Activated naive CD8-positive, alpha-beta T cell treated with anti-CD3 and anti-CD28 coated beads for 36 hours (primary cell): ENCODE measurements at places on chromosomes 13 and 19. TPM values are rescaled to one million over a fixed set of nuclear protein-coding genes. Genes with fewer than 3 reads are reported as not detected.
A peak's percentile ranks its signal among the peaks of the same experiment; 100 is the strongest.

The RXFP2 gene
- not detected for total RNA-seq

The ZNF829 gene
- total RNA-seq: 9.4 TPM

The RFPL4AL1 gene
- total RNA-seq: not detected

The CEACAM8 gene
- not detected for total RNA-seq

The RHPN2 gene
- total RNA-seq: 5.3 TPM

The SGCG gene
- total RNA-seq: not detected

The CA11 gene
- total RNA-seq: 14.1 TPM

The CEACAM6 gene
- total RNA-seq: not detected

The LILRA2 gene
- total RNA-seq: not detected

The ZIC5 gene
- total RNA-seq: not detected

The KMT5C gene
- total RNA-seq: 15.4 TPM

The CLDN10 gene
- total RNA-seq: not detected

The FSTL3 gene
- total RNA-seq: 6.2 TPM

The TEX26 gene
- total RNA-seq: not detected

The NECTIN2 gene
- total RNA-seq: 0.43 TPM

DNA sequence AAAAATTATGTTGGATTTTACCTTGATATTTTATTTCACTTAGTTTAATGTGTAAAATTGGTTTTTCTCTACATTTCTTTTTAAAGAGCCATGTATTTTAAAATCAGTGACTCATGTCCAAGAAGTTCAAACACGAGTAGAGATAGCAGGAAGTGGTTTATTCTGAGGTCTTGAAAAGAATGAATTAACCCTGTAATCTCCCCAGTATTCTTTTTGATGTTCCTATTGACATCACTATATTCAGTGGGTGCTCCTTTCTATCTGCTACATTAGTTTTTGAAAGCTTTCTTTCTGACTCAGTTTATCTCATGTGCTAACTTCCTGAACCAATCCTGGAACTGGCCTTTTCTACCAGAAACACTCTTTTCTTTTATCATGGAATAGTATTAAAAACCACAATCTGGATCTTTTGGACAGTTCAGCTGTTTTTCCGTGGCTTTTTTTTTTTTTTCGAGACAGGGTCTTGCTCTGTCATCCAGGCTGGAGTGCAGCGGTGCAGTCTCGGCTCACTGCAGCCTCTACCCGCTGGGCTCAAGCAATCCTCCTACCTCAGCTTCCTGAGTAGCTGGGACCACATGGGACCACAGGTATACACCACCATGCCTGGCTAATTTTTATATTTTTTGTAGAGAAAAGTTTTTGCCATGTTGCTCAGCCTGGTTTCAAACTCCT lies 114.9 kb downstream of the PCCA start:
- H3K4me1 ChIP-seq: peaks cover 25% of the 10 kb centered on the region
- H3K4me3 ChIP-seq: peak overlapping the region; percentile 70
- peak; percentile 16 for DNase-seq

- H3K27me3 ChIP-seq: no peaks in the 10 kb centered on the region
- no peaks in the 10 kb centered on the region for H3K4me1 ChIP-seq
- peaks cover 7% of the 10 kb centered on the region for H3K36me3 ChIP-seq
- no peak overlapping the region for H3K4me3 ChIP-seq
- no peak for DNase-seq
Measured at GRCh38 chr13:27667946-27668345, 46.3 kb downstream of the POLR1D start.

GRCh38 chr19:39489756-39490155 lies 9.0 kb upstream of the DLL3 start:
- H3K4me3 ChIP-seq: no peak overlapping the region
- H3K36me3 ChIP-seq: peaks cover 15% of the 10 kb centered on the region
- no peaks in the 10 kb centered on the region for H3K4me1 ChIP-seq
- H3K27me3 ChIP-seq: no peaks in the 10 kb centered on the region
- DNase-seq: no peak

GRCh38 chr19:49829721-49830120 lies 11.6 kb downstream of the MED25 start:
- no peak for DNase-seq
- no peak overlapping the region for H3K4me3 ChIP-seq

DNA sequence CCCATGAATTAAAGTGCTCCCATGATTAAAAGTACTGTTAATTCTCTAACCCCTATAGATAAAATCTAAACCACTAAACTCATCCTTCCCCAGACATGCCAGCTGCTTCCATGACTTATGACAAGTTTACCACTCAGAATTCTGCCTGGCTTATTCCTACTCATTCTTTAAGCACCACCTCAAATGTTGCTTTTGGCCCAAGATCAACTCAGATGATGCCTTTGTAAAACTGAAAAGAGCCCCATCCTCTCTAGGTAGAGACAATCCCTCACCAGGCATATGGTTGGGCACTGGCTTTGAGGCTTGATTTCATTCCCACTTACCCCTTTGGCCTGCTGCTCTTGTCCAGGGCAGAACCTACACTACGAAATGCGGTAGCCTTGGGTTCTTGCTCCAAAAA lies 250.0 kb downstream of the DNAJC15 start:
- H3K36me3 ChIP-seq: no peaks in the 10 kb centered on the region
- DNase-seq: no peak
- no peaks in the 10 kb centered on the region for H3K4me1 ChIP-seq
- no peak overlapping the region for H3K4me3 ChIP-seq
- H3K27me3 ChIP-seq: no peaks in the 10 kb centered on the region

GRCh38 chr19:34457446-34457845 lies 24.1 kb upstream of the WTIP start:
- H3K27ac ChIP-seq: peak overlapping the region; percentile 60
- H3K36me3 ChIP-seq: peaks cover 32% of the 10 kb centered on the region
- DNase-seq: no peak

- peaks cover 60% of the 10 kb centered on the region for H3K4me1 ChIP-seq
- DNase-seq: no peak
- peaks cover 11% of the 10 kb centered on the region for H3K36me3 ChIP-seq
- no peaks in the 10 kb centered on the region for H3K27me3 ChIP-seq
- peak overlapping the region; percentile 88 for H3K27ac ChIP-seq
- H3K4me3 ChIP-seq: no peak overlapping the region
Measured at GRCh38 chr13:99265821-99266426, 7.7 kb upstream of the GPR18 start.

- H3K27ac ChIP-seq: peak overlapping the region; percentile 97
- no peak for DNase-seq
- peaks cover 4% of the 10 kb centered on the region for H3K27me3 ChIP-seq
- H3K36me3 ChIP-seq: peaks cover 52% of the 10 kb centered on the region
- peak overlapping the region; percentile 99 for H3K4me3 ChIP-seq
Measured at GRCh38 chr19:48962849-48963165, 2.3 kb upstream of the FTL start.

GRCh38 chr13:29761815-29762214 lies 88.6 kb downstream of the UBL3 start:
- no peaks in the 10 kb centered on the region for H3K27me3 ChIP-seq
- no peak overlapping the region for H3K27ac ChIP-seq
- H3K4me3 ChIP-seq: no peak overlapping the region
- H3K36me3 ChIP-seq: peaks cover 2% of the 10 kb centered on the region
- peaks cover 19% of the 10 kb centered on the region for H3K4me1 ChIP-seq

DNA sequence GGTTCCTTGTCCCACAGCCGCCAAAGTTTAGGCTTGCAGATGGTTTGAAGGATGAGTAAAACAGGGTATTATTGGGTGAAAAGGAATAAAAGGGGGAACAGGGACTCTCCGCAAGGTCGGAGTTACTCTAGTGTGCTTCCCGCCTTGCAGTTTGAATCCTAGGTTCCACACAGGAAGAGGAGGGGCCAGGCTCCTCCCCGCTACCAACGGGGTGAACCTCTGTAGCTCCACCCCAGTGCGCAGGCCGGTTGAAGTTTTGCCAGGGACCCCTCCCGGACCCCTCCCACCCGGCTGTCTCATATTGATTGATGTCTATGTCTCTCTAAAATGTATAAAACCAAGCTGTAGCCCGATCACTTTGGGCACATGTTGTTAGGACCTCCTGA lies 11.6 kb upstream of the GTF2F2 start:
- peaks cover 16% of the 10 kb centered on the region for H3K4me1 ChIP-seq
- H3K36me3 ChIP-seq: no peaks in the 10 kb centered on the region
- H3K27me3 ChIP-seq: peaks cover 13% of the 10 kb centered on the region
- DNase-seq: peak; percentile 35
- H3K27ac ChIP-seq: peak overlapping the region; percentile 80

GRCh38 chr13:19362946-19363510 lies 181.4 kb upstream of the TUBA3C start:
- H3K27me3 ChIP-seq: peaks cover 2% of the 10 kb centered on the region
- H3K4me1 ChIP-seq: no peaks in the 10 kb centered on the region
- H3K36me3 ChIP-seq: no peaks in the 10 kb centered on the region
- no peak for DNase-seq
- H3K27ac ChIP-seq: no peak overlapping the region
- H3K4me3 ChIP-seq: no peak overlapping the region

DNA sequence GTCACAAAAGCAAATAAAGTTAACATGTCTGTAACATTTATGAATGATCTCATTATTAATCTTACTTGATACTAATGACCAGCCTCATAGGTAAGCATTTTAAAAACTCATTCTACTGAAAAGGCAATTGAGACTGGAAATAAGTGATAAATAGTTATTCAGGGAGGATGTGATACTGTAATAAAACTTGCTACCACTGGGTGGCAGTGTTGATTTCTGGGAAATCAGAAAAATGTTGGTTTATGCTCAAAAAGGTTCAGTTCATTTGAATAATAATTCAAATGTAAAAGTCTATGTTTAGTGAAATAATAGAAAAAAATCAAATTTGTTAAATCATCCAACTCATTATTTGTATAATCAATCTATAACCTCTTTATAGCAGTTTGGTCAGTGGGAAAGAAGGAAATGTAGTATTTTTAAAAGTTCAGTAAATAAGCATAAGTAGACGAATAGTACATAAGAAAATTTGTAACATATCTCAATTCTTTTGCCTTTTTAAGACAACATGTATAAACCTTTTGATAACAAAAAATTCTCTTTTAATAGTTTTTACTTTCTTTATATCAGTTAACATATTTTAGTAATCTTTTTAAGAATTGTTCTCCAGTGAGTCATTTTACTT lies 9.6 kb downstream of the ABHD13 start:
- H3K36me3 ChIP-seq: peaks cover 6% of the 10 kb centered on the region
- no peaks in the 10 kb centered on the region for H3K27me3 ChIP-seq
- H3K4me1 ChIP-seq: peaks cover 45% of the 10 kb centered on the region
- no peak overlapping the region for H3K4me3 ChIP-seq

DNA sequence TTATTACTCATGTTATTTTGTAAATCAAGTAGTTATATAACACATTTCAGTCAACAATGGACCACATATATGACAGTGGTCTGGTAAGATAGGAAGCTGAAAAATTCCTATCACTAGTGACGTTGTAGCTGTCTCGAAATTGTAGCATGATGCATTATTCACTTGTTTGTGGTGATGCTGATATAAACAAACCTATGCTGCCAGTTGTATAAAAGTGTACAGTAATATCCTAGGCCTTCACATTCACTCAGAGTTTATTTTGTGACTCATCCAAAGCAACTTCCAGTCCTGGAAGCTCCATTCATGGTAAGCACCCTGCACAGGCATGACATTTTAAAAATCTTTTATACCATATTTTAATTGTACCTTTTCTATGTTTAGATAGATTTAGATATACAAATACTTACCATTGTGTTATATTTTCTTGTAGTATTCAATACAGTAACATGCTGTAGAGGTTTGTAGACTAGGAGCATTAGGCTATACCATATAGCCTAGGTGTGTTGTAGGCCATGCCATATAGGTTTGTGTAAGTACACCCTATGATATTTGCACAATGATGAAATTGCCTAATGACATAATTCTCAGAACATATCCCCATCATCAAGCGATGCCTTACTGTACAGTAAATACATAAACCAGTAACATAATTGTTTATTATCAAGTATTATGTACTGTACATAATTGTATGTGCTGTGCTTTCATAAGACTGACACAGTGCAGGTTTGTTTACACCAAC lies 49.3 kb downstream of the IFT88 start:
- DNase-seq: no peak
- no peaks in the 10 kb centered on the region for H3K4me1 ChIP-seq
- peaks cover 4% of the 10 kb centered on the region for H3K36me3 ChIP-seq
- H3K27ac ChIP-seq: no peak overlapping the region

DNA sequence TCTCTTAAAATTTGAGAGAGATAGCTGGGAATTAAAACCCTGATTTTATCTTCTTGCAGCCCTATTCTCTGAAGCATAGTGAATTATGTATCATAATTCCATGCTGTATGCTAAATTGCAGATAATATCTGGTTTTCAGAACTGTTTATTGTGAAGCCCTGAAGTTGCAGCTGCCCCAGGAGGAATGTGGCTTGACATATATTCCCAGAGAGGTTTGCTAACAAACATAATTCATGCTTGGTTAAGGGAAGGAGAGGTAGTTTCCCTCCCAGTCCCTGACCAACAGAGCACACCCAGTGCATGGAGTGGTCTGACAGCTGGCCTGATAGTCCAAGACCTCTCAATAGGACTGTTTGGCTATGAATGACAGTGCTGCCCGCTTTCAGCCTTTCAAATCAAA lies 500.6 kb upstream of the MIR17HG start:
- H3K36me3 ChIP-seq: no peaks in the 10 kb centered on the region
- H3K4me3 ChIP-seq: no peak overlapping the region
- no peaks in the 10 kb centered on the region for H3K27me3 ChIP-seq
- no peak for DNase-seq
- H3K4me1 ChIP-seq: no peaks in the 10 kb centered on the region
- H3K27ac ChIP-seq: no peak overlapping the region

DNA sequence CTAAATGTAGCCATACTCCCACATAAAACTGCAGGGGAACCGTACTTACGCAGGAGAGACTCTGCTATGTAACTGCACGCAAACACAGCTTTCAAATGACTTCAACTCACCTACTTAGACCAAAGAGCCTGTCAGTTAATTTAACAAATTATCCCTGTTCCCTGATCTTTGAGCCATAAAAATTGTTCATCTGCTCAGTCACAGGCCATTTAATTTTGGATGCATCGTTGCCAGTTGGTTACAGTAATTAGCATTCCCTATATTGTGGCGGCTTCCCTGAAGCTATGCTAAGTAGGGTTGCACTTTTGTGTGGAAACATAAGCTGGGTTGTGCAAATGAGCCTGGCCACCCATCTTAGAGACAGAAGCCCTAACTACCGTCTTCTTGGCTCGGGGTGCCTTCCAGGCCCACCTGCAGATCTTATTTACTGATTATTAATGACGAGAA lies 21.2 kb upstream of the OBI1 start:
- H3K27me3 ChIP-seq: peaks cover 16% of the 10 kb centered on the region
- no peak overlapping the region for H3K4me3 ChIP-seq
- H3K36me3 ChIP-seq: no peaks in the 10 kb centered on the region

GRCh38 chr19:40614622-40615411 lies 13.6 kb downstream of the LTBP4 start:
- no peaks in the 10 kb centered on the region for H3K27me3 ChIP-seq
- DNase-seq: peak; percentile 91
- peaks cover 35% of the 10 kb centered on the region for H3K36me3 ChIP-seq
- peak overlapping the region; percentile 97 for H3K27ac ChIP-seq
- H3K4me1 ChIP-seq: peaks cover 44% of the 10 kb centered on the region

- peaks cover 23% of the 10 kb centered on the region for H3K4me1 ChIP-seq
- H3K4me3 ChIP-seq: peak overlapping the region; percentile 88
- H3K36me3 ChIP-seq: peaks cover 31% of the 10 kb centered on the region
- H3K27ac ChIP-seq: peak overlapping the region; percentile 100
- H3K27me3 ChIP-seq: no peaks in the 10 kb centered on the region
- DNase-seq: no peak
Measured at GRCh38 chr19:56312787-56313657, 1.6 kb downstream of the ZSCAN5A start.

- H3K27ac ChIP-seq: no peak overlapping the region
- peaks cover 27% of the 10 kb centered on the region for H3K27me3 ChIP-seq
- H3K4me1 ChIP-seq: peaks cover 3% of the 10 kb centered on the region
- H3K36me3 ChIP-seq: no peaks in the 10 kb centered on the region
Measured at GRCh38 chr13:112445411-112446271, 69.5 kb downstream of the SPACA7 start.
